ENCODE measurements at places on chromosomes 12 and 14. TPM values are rescaled to one million over a fixed set of nuclear protein-coding genes. Genes with fewer than 3 reads are reported as not detected.

CCDC88C gene
- total RNA-seq = 12.7 TPM

- no peak overlapping the region for H3K27ac ChIP-seq
- no peak for DNase-seq
Observed at GRCh38 chr12:4506870-4507269, 31.8 kb upstream of the RAD51AP1 start.

DNA sequence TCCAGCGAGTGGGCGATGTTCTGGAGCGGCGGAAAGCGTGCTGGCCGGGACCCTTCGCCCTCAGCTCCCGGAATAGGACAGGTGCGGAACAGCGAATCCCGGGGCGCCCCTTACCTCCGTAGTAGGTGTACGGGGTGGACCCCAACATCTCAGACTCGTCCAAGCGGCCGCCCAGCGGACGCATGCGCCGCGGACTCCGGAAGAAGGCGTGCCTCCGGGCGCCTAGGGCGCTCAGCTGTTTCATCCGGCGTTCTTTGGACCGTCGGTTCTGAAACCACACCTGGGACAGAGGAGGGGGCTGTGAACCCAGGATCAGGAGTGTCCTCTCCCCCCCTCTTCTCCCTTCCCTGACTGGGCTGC lies 4.5 kb downstream of the LHX5 start:
- no peak for DNase-seq
- peaks cover 19% of the 10 kb centered on the region for H3K27me3 ChIP-seq
- H3K4me1 ChIP-seq = no peaks in the 10 kb centered on the region
- H3K36me3 ChIP-seq = no peaks in the 10 kb centered on the region
- no peak overlapping the region for H3K4me3 ChIP-seq

GRCh38 chr14:70665448-70666360 lies 24.0 kb downstream of the TTC9 start:
- no peak overlapping the region for H3K4me3 ChIP-seq
- no peak overlapping the region for H3K27ac ChIP-seq
- no peak for DNase-seq
- H3K36me3 ChIP-seq = no peaks in the 10 kb centered on the region
- no peaks in the 10 kb centered on the region for H3K27me3 ChIP-seq
- no peaks in the 10 kb centered on the region for H3K4me1 ChIP-seq

DNA sequence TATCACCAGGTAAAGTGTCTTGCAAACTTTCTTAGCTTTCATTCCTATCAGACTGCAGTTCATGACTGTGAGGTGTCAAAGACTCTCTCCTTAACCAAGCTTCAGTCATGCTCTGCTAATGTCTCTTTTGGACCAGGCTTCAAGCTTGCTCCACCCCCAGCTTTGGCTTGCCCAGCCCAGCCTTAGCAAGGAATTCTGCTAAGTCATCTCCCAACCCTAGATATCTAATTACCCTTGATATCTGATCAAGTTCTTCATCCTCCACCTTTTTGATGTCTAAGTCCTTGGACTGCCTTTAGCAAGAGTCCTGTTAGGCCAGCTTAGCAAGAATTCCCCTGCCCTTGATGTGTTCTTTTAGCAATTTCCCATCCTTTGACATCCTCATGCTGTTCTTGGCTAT lies 108.9 kb upstream of the FGD4 start:
- H3K36me3 ChIP-seq = no peaks in the 10 kb centered on the region
- H3K27me3 ChIP-seq = no peaks in the 10 kb centered on the region
- no peak overlapping the region for H3K27ac ChIP-seq
- no peak for DNase-seq

PTGER2 gene
- 3.8 TPM for total RNA-seq

GRCh38 chr12:69342421-69342820 lies 5.8 kb upstream of the LYZ start:
- no peaks in the 10 kb centered on the region for H3K27me3 ChIP-seq
- no peaks in the 10 kb centered on the region for H3K4me1 ChIP-seq
- H3K4me3 ChIP-seq = no peak overlapping the region

DNA sequence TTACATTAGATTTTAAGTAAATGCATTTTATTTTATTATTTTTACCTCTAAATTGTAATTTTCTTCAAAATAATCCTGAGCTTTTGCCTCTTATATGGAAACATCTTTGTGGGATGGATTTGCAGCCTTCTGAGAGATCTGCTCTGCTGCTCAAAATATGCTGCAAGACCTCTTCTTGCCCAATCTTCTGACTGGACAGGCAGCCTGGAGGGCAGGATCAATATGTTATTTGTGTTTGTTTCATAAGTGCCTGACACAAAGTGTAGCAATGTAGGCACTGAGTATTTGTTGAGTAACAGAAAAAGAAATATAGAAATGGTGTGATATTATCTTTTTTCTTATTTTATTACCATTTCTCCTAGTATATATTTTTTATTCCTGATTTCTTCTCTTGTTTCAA lies 1106.9 kb downstream of the TMTC2 start:
- H3K4me3 ChIP-seq = no peak overlapping the region
- no peaks in the 10 kb centered on the region for H3K27me3 ChIP-seq
- H3K27ac ChIP-seq = no peak overlapping the region
- H3K4me1 ChIP-seq = no peaks in the 10 kb centered on the region
- DNase-seq = no peak

DNA sequence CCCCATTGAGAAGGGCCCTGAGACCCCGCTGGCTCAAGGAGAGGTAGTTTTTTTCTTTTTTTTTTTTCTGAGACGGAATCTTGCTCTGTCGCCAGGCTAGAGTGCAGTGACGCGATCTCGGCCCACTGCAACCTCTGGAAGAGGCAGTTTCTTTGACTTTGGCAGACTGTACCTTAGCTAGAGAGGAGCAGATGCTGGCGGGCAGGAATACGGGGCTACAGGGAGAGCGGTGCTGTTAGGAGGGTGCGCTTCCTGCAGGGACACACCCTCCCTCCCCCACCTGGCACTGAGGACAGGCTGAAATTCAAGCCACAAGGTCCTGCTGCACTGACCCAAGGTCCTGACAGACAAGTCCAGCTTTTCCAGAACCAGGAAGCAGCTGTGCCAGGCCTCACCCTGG lies 32.2 kb upstream of the NUDT14 start:
- no peaks in the 10 kb centered on the region for H3K27me3 ChIP-seq
